ENCODE measurements at places on chromosomes 4 and X.

DNA sequence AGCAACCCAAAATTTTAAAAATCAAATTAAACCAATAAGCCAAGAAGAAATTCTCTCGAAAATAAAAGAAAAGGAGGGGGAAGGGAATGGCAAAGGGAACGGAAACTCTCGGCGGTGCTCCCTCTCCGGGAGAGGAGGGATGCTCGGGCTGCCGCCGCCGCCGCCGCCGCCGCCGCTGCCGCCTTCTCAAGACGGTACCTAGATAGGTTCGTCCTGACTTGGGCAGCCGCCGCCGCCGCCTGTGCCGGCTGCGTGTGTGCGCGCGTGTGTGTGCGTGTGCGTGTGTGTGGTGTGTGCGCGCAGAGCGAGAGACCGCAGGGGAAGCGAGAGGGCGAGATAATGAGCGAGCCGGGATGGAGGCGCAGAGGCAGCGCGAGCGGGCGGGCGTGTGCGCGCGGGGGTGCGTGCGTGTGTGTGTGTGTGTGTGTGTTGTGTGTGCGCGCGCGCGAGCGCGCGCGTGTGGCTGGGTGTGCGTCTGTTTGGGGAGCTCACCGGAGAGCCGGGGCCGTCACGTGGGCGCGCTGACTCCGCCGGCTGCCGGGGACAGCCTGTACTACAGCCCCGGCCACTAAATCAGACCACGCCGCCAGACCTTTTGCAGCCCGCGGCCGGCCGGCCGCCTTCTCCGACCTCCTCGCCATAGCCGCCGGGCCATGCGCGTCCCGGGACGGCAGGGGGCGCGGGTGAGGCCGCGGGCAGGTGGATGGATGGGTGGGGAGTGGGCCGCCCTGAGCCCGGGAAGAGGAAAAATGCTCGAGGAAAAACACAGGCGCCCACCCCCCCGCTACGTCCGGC, 111.6 kb downstream of the DHX15 start:
- DNase-seq = peak; percentile 85

DNA sequence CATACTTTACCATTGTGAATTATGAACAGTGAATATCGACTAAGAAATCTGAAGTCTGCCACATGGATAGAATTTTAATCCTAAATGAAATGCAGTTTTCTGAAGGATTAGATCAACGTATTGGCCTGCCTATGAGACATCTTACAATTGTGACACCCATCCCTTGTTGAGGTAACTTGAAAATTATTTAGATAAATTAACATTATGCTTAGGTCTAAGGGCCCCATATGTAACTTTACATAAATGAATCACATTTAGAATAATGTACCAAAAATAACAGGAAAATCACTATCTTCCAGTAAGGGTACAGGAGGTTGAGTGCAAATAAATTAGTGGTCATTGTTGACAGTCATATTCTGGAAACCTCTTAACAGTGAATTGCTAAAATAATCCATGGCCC, 13.5 kb downstream of the XAGE5 start:
- DNase-seq = no peak

- no peak for DNase-seq
These were observed 50.0 kb upstream of the NDST3 start for GRCh38 chr4:117984366-117984680.

GRCh38 chrX:18984381-18985185, 669 bp upstream of the PHKA2 start:
- DNase-seq = peak; percentile 76

DNA sequence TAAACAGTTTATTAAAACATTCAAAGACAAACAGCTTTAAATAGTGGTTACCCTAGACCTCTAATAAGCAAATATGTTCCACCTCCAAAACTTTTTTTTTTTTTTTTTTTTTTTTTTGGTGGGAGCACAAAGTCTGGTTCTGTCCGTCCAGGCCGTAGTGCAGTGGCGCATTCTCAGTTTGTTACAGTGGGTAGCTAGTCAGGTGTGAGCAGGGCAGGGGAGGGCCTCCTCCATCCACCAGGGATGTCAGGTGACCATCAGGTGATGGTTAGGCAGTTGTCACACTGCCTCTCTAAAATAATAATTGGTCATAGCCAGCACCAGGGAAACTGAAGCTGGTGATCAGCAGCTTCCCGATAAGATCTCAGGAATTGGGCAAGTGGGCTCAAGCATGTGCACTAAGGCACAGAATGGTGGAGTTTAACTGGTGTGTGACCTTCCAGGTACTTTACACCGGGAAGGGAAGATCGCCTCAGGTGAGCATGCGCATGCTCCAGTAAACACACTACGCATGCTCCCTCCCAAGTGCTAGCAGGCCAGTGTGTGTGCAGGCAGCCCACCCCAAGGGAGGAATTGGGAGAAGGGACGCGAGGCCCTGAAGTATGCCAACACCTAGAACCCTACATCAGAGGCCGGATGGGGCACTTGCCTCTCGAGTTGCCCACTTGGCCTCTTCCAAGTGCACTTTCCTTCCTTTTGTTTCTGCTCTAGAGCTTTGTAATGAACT, 27.2 kb downstream of the TNIP2 start:
- no peak for DNase-seq
